ENCODE measurements at places on chromosomes 7 and 10.

DNA sequence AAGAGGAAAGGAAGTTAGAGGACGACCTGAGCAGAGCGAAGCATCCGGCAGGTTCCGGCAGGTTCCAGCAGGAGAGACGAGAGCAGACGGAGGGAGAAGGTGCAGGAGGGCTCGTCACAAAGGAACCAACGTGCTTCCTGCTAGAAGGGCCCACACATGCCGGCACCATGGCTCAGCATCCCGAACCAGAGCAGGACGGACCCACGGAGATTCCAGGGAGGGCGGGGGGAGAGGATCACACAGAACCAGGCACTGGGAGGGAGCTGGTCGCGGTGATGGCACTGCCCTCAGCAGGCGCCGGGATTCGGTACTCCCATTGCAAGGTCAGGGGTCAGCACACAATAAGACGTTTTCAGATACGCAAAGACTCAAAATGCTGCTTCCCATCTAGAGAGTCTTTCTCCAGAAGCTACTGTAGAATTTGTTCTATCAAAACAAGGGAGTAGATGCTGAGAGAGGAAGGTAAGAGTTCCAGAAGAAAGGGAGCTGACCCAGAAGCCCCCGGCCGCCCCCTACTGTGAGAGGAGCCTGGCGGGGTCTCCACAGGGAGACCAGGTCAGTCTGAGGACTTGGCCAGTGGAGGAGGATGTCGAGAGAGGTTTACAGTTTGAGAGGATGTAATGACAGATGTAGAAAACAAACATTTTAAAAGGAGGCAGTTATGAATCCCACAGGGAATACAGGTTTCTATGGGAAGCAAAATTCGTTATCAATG lies 23.6 kb upstream of the PWWP2B start:
- no peak for DNase-seq

GRCh38 chr10:110008518-110009339 lies 945 bp downstream of the ADD3 start:
- DNase-seq, result peak; percentile 45

GRCh38 chr10:76879116-76879913 lies 758.3 kb downstream of the KCNMA1 start:
- no peak for DNase-seq

- DNase-seq, result no peak
Observed at GRCh38 chr10:132647424-132647823, 109.8 kb downstream of the INPP5A start.

DNA sequence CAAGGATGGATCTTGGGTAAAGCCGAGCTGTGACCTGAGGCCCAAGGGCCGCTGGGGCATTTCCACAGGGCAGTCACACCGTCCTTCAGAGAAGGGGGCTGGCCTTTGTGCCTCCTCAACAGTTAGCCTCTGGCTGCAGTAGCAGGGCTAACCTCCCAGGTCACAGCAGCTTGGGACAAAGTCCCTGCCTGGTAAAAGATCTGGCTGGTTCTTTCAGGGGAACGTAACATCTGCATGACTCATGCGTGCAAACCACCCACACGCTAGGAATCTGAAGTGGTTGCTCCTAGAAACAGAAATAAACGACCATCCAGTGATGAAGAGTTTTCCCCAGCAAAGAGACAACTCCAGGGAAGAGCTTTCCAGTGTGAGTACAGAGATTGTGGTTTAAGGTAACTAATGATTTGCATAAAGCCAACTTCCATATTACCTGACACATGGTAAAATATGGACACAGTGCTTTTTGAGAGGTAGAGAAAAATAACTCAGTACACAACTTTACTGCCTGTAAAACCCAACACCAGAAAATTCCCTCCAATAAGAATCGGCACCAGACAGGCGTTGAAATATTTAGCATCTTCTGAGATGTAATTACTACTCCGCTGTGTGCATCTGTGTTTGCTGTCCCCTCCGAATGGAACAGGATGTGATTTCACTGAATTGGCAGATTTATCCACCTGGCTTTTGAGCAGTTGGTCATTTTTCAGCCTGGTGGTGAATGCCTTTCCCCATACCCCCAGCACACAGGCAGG lies 84.9 kb upstream of the ADRB1 start:
- peak; percentile 25 for DNase-seq

DNA sequence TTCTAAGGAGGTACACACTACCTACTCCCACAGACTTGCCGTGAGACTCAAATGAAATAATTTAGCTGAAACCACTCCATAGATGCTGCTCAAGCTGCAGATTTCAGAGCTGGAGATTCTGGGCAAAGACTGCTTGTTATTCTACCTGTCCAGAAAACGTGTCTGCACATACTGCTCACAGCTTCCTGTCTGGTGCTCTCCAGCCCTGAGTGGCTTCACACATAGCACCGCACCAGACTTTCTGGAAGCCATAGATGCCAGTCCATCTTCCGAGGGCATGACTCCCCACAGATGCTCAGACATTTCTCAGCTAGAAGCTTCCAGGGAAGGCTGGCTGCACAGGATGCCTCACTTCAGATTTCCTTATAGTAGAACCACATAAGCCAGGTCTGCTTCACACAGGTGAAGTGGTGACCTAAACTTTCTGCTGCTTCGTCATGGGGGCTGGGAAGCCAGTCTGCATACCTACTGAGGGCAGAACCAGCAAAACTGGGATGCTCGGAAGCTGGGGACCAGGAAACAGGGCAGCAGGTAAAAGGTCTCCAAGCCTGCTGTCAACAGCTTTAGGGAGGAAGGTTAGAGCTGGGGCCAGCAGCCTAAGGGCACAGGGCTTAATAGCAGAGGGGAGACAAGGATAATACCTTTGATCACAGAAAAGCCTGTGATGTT lies 18.2 kb downstream of the CCDC6 start:
- no peak for DNase-seq

GRCh38 chr10:24685958-24686540 lies 37.6 kb downstream of the ARHGAP21 start:
- DNase-seq, result no peak

GRCh38 chr10:106859892-106860652 lies 304.4 kb downstream of the SORCS1 start:
- no peak for DNase-seq

DNA sequence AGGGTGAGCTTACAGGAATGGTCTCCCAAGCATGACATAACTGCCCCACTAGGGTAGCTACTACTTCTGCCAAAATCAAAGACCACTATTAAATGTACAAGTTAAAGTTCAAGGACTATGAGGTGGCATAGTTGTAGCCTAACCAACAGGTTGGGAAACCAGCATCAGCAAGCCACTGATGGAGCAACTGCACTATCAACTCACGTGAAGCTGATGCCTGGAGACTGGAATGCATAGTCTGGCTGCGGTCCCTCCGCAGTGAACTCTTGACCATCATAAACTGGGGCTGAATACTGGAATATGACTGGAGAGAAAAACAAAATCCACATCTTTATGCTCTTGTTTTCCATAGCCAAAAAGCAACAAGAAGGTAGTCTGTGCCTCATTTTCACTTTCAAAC lies 541.4 kb downstream of the DNAJB9 start:
- DNase-seq, result no peak

DNA sequence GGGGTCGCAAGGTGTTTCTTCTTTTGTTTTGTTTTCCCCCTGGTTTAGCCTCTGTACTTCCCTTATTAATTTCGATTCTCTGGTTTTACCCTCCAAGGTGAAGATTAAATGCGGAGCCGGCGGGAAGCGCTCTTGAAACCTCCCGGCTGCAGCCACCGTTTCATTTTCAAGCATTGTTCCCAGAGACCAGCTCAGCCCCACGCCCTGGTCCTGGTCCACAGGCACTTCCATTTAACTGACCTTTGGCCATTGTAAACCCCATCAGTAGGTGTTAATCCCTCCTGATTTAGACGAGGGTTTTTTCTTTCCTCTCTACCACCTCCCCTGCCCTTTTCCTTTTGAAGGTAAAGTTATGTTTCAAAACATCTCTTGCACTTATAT lies 39.2 kb upstream of the ENO4 start:
- no peak for DNase-seq

GRCh38 chr10:58661336-58661735 lies 148.7 kb downstream of the BICC1 start:
- no peak for DNase-seq

DNA sequence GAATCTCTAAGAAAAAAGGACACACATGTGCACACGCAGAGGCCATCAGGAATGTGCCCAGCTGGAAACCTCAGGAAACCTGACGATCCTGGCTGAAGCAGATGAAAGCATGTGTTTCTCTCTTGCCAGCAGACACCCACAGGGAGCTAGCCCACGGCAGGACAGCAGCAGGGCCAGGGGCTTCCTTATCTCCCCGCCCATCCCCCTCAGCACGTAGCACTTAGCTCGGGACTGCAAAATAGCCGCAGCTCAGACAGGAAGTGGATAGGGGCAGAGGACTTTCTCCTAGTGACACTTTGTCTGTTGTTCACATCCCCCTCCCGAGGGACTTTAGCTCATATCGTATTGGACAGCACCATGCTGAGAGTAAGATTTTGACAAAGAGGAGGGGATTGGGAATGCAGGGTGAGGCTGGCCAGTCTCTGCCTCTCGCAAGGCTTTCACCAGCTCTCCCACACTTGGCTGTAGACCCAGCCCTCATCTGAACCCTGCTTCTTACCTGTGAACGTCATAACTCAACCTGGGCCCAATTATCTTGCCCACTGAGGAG lies 63.8 kb downstream of the MKI67 start:
- DNase-seq, result no peak

- DNase-seq, result no peak
Observed at GRCh38 chr10:128960517-128960916, 506.5 kb upstream of the MGMT start.

GRCh38 chr10:6059506-6059905 lies 2.7 kb downstream of the IL2RA start:
- DNase-seq, result no peak

DNA sequence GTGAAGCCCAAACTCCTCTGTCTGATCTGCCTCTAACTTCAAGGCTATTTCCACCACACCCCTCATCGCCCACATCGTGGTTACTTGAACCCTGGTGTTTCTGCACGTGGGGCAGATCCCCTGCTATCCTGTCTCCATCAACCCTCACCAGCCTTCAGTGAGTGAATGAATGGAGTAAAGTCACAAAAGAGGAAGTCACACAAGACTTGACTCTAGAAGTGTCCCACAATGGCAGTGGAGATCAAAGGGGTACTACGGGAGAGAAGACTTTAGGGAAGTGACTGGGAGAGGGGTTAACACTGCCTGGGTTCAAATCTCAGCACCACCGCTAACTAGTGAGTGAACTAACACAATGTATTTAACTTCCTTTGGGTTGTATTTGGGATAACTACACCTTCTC lies 85.9 kb downstream of the COBL start:
- DNase-seq, result no peak

DNA sequence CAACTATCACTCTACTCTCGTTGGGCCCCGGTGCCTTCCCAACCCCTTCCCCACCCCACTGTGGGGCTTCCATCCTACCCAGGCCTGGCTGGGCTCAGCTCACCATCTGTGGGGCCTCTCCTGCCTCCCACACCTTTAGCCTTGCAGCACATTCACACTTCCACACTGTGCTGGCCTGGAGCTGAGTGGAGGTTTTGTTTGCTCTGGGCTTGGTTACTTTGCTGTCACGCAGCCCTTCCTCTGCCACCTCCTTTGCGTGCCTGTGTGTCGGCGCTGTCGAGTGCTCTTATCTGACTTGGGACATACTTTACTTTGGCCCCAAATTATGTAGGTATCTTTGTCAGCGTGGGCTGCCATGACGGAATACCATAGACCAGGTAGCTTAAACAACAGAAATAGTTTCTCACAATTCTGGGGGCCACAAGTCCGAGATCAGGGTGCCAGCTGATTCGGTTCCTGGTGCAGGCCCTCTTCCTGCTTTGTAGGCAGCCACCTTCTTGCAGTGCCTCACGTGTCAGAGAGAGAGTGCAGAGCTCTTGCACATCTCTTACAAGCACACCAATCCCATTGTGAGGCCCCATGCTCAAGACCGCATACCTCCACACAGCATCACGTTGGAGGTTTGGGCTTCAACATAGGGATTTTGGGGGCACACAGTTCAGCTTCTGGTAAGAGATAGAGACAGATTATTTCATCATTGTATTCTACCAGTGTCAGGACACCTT lies 89.0 kb downstream of the CUL1 start:
- no peak for DNase-seq

DNA sequence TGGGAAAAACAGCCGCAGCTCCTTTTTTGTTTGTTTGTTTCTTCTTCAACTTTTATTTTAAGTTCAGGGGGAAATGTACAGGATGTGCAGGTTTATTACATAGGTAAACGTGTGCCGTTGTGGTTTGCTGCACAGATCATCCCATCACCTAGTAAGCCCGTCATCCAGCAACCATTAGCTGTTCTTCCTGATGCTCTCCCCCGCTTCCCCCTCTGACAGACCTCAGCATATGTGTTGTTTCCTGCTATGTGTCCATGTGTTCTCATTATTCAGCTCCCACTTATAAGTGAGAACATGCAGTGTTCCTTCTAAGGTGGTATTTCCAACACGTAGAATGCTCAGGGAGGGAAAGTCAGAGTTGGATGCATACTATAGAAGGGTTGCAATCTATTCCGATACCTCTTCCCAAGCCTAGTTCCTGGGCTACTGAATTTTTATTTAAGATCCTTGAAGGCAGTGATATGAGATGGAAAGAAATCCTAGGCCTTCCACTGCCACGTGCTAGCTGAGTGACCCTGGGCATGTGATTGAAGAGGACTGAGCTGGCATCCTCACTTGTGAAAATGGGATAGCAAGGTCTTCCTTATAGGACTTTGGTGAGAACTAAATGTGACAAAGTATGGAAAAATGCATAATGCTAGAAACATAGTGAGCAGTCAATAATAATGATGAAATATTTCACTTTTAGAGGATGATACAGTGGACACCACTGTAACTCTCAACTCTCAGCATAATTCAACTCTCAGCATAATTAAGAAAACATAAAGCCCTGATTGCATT lies 278.5 kb downstream of the REEP3 start:
- no peak for DNase-seq
